NCI-H1436 treated with DMSO at 0.1 percent for 48 hours (cell line): ENCODE measurements at places on chromosomes 4 and X.

DNA sequence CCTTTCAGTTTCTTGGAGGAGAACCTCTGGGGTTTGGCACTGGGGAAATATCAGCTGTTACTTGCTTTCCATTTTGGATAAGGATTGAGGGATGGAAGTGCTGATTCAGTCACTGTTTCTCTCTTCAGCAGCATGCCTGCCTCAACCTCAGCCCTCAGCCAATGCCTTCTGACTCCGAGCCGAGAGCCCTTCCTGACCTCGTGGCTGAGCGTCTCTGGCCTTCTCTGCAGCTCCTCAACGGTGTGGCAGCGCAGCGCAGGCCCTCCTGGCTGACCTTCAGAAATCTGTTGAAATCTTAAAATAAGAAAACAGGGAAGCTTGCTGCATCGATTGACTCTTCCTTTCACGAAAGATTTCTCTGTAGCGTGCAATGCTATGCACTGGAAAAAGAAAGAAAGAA, 434.3 kb upstream of the FAT1 start:
- no peak for DNase-seq

DNA sequence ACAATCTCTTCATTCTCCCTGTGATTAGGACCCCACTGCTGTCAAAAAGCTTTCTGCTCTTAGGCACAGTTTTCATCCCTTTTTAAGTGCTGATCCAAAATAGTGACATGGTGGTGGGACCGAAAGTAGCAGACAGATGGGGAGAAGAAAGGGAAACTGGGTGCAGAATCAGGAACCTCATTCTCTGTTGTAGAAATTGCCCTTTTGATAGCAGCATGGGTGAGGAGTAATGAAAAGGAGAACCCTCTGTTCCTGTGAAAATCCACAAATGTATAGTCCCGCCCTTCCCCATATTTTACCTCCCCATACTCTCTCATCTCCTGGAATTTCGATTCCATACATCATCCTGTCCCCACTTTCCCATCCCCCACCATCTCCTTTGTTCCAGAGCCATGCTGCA, 126.5 kb downstream of the STIM2 start:
- no peak for DNase-seq

DNA sequence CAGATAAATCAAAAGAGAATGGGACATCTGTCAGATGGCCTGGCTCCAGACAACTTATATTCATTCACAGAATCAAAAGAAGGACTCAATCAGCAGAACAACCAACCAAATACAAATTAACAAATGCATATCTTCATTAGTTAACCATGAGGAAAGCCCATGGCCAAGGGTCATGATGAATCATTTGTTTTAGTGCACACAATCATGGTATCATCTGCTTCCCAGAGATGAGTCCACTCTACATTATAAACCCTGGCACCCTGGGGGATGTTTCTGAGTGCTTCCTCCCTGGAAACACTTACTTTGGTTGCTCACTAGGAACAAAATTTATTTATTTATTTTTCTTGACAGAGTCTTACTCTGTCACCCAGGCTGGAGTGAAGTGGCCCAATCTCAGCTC, 453.3 kb upstream of the HS3ST1 start:
- no peak for DNase-seq

GRCh38 chrX:150293311-150294013, 69.7 kb upstream of the MAMLD1 start:
- no peak for DNase-seq

DNA sequence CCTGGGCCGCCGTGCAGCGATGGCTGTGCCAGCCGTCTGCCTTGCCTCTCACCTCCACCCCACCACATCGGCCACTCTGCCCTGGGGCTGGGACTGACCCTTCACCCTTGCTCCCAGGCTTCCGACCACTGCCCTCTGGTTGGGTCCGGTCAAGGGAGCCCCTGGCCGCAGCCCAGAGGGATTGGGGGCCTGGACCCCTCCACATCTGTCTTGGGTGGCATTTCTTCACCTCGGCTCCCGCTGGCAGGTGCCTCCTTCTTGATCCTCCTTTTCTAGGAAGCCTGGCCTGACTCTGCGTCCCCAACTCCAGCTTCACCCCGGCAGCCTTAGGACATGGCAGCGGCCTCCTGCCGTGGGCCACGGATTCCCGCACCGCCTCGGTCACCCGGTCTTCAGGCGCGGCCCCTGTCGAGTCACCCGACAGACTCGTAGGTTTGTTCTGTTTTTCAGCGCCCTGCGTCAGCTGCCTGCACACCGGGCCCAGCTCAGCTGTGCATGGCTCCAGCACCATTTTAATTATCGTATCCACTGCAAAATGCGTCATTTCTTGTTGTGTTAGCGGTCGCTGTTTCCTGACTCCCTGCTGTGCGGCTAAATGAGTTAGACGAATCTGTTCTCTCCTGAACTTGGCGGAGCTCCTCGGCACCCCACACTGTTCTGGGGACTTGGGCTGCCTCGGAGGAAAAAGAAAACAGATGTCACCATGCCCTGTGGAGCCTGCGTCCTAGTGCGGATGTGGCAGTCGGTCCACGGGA, 124.0 kb downstream of the FAM53A start:
- DNase-seq = no peak

GRCh38 chr4:65667506-65668041, 2.7 kb downstream of the EPHA5 start:
- DNase-seq = no peak

GRCh38 chr4:146916479-146917076, 29.1 kb downstream of the TTC29 start:
- DNase-seq = no peak

DNA sequence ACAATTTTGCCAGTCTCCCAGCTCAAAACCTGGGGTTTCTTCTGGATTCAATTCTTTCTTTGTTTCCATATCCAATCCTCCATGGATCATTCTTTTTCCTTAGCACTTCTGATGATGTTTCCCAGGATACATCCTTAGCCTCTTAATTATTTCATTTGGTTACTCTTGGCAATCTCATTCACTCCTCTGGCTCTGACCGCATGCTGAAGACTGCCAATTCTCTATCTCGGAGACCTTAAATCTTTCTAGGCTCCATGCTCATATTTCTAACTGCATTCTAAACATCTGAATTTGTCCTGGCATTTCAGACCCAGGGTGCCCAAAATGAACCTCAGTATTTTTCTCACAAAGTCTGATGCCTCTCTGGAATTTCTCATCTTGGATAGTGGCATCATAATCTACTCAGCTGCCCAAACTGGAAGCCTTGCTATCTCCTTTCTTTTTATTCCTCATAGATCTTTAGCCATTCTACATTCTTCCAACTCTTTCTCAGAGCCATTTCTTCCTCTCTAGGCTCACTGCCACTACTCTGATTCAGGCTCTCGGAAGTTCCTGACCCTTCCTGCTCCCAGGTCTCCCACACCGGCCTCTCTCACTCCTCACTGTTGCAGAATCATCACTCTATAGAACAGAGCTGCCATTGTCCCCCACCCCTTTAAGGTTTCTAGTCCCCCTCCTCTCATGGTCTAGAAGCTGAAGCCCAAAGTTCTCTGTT, 290.2 kb downstream of the CAMK2D start:
- DNase-seq = no peak

GRCh38 chr4:111562826-111563225, 582.4 kb upstream of the FAM241A start:
- no peak for DNase-seq

DNA sequence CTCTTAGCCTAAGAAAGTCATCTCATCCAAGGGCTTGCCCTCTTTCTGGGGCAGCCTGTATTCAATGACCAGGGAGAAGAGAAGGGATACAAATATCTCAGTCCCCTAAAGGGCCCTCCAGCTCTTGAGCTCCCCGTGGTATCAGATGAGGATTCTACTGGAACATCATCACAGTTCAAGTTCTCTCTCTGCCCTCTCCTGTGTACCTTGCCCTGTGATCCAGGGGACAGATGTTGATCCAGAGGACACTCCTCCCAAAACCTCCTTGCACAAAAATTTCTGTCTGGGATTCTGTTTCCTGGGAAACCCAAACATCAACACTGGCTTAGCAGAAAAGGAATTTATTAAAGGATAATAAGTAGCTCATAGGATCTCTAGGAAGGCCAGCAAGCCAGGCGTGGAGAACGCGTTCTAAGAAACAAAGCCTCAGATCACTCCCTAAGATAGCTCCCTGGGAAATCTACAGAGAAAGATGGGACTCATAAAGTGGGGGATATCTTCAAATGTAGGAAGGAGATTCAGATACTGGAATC, 296.3 kb upstream of the KLF3 start:
- no peak for DNase-seq

DNA sequence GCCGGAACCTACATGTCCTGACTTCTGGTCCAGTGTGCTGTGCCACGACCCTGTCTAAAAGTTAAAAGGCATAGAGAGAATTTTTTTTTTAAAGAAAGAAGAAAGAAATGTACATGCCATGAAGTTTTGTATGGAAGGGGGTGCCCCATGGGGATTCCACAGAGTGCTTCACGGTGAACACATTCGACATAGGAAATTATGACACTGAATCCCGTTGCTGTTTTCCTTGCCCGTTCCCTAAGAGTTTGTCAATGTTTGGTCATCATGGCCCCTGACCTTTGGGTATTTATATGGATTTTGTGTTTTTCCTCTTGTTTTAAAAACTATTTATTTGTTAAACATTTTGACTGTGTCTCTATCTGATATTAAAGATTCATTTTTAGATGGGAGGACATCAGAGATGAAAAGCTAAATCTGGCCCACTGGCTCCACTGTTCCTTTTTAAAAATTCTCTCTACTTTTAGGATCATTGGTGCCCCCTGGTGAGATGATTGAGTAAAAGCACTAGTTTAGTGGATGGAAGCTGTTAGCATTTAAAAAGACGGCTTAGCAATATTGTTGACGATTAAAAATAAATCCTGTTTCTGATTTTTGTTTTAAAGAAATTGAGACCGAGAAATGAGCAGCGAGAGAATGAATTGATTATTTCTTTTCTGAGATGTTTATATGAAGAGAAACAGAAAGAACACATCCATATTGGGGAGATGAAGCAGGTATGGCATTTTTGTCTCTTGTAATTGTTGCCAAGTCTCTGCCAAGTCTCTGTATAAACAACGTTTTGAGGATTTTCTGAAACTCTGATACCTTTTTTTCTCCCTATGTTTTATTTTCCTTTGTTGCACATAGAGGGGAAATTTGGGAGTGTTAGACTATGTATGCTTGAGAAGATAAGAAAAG, 75.0 kb downstream of the PTTG2 start:
- no peak for DNase-seq

DNA sequence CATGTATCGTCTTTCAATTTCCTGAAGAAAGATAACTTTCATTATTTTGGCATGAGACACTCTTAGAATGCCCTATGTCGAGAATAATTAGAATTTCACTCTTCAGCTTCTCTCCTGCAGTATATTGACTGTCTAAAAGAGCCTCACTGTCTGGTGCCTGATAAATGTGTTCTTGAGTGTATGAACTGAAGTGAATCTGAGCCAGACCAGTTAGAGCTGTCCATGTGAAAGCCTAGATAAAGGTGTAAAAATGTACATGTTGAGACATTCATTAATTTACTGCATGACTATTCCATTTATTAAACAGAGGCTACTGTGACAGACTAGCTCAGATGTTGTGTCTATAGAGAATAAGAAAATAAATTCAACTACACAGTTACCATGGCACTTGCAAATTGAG, 283.2 kb downstream of the PCDH18 start:
- no peak for DNase-seq

GRCh38 chr4:13612569-13612968, 15.0 kb downstream of the BOD1L1 start:
- no peak for DNase-seq

DNA sequence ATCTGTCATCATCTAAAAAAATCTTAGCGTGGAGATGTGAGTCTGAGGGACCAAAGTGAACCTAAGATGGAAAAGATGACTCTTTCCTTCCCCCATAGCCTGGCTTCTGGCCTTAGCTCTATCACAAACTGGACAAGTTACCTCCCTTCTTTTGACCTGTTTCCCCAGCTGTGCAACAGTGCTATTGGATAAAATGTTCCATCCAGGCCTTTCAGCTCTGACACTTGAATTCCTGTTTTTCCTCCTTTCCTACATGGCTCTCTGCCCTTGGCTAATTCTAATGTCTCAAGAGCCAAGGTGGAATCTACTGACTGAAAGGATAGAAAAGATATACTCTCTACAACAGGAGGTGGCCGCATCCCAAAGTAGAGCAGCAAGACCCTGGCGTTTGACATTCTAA, 84.5 kb upstream of the ARHGEF9 start:
- DNase-seq = no peak

- no peak for DNase-seq
These were observed 112.2 kb downstream of the SNCA start for GRCh38 chr4:89724716-89725115.

GRCh38 chrX:136159611-136160025, 12.3 kb downstream of the FHL1 start:
- DNase-seq = no peak

- no peak for DNase-seq
These were observed 1.6 kb upstream of the SETD7 start for GRCh38 chr4:139557556-139558110.

DNA sequence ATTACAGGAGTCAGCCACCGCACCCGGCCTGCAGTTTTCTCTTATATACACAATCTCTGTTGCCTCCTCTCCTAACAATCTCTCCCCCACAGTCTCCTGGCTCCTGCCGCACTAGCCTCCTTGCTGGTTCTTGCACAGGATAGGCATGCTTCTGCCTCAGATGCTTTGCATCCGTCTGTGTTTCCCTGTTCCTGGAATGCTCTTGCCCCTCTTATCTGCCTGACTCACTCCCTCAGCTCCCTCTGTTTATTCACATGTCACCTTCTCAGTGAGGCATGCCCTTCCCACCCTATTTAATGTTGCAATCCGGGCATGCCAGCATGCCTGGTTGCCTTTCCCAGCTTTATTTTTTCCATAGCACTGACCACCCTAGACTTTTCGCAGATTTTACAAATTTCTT, 161.9 kb downstream of the PHF8 start:
- no peak for DNase-seq

- no peak for DNase-seq
These were observed 67.3 kb downstream of the SLC34A2 start for GRCh38 chr4:25722964-25723363.

DNA sequence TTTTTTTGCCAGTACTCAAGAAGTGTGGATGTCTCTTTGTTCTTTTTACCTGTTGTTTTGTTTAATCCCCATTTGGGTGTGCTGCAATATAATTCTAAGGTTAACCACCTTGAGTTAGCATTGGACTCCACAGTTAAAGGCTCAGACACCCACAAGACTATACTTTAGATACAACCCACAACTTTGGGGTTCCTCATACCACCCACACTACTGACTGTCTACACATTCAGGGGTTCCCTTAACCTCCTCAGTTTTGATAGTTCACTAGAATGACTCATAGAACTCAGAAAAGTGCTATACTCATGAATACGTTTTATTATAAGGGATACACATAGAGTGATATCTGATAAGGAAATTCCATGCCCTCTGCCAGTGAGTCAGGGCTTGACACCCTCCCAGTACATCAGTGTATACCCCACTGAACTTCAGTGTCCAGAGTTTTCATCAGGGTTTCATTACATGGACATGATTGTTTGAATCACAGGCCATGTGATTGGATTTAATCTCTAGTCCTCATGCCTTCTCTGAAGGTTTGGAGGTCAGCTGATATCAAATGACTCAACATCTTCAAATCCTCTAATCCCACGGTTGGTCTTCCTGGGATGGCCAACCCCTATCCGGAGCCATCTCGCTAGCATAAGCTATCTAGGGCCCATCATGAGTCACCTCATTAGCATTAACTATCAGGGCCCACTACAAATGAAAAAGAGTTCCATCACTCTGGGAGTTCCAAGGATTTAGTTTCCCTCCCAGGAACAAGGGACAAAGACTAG, 357.7 kb upstream of the EMCN start:
- no peak for DNase-seq

- no peak for DNase-seq
These were observed 36.9 kb upstream of the ATOH1 start for GRCh38 chr4:93791570-93792195.

- DNase-seq = no peak
These were observed 119.7 kb downstream of the NFKB1 start for GRCh38 chr4:102620697-102621497.
